OCI-LY7 (cell line): ENCODE measurements at places on chromosomes 2 and 18. TPM values are rescaled to one million over a fixed set of nuclear protein-coding genes. Genes with fewer than 3 reads are reported as not detected.

TDRD15 gene
- total RNA-seq = not detected in 2 replicates

- DNase-seq = no peak
Observed at GRCh38 chr2:241539616-241540374, 18.8 kb upstream of the BOK start.

DNA sequence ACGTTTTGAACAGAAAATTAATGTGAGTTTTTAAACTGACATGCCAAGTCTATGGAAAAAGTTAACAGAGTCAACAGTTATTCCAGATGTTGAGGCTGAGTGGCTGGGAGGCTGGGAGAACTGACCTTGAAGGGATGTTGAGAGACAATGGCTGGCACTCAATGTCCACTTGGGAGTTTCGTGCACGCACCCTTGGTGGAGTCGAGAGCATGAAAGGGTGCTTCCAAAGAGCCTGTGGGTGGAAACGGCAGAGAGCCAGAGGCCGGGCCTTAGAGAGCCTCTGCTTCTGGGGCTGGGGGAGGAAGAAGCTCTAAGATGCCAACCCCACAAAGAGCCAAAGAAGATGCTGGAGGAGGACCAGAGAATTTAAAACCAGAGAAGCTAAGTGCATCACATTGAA is 63.4 kb upstream of the L3MBTL4 start:
- no peak for DNase-seq

GRCh38 chr2:21233194-21233593 is 109.4 kb downstream of the TDRD15 start:
- no peak for DNase-seq

- no peak for DNase-seq
Observed at GRCh38 chr2:19667085-19667484, 234.7 kb downstream of the TTC32 start.

DNA sequence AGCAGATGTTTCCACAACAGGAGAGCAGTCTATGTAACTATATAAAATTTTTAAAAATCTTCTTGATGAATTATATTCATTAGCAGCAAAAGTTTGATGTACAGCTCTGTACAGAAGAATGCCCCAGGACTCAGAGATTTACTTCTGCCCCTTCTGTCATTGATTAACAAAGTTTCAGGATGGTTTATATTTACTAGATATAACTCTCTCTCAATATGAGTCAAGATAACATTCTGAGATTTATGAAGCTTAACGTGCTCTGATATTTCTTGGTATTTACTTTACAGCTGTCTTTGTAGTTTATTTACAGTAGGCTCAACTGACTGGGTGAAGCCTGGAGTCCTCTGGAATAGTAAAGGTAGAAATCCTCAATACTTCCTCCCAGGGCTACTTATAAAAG is 93.6 kb upstream of the HNMT start:
- no peak for DNase-seq

- no peak for DNase-seq
Observed at GRCh38 chr2:40096360-40096759, 317.3 kb upstream of the THUMPD2 start.

DNA sequence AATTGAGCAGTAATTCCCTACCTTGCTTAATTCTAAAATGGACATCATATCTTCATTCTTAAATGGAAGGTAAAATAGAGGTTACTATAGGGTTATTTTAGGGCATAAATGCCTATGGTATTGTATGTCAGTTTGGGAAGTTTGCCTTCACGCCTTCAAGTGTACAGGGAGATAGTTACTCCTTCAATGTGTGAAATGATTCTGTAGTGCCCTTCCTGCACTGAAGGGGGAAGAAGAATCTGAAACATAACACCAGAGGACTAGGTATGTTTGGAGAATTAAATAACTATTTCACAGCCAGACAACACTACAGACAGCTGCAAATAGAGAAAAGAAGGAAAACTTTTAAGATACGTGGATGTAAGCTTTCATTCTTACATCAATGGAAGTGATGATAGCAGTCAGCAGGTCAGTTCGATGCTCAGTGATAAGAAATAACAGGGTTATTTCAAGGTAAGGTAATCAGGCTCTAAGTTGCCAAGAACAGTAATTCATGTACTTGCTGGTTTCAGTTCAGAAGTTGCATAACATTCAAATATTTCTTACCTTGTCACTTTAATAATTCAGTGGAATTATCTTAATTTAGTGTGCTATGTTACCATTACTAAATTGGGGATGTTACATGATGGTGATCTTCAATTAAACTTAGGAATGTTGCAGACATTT is 4.0 kb downstream of the PKP4 start:
- no peak for DNase-seq
